ENCODE measurements at places on chromosomes 11 and 22.

GRCh38 chr11:26842478-26843282 lies 120.8 kb upstream of the SLC5A12 start:
- DNase-seq = no peak

DNA sequence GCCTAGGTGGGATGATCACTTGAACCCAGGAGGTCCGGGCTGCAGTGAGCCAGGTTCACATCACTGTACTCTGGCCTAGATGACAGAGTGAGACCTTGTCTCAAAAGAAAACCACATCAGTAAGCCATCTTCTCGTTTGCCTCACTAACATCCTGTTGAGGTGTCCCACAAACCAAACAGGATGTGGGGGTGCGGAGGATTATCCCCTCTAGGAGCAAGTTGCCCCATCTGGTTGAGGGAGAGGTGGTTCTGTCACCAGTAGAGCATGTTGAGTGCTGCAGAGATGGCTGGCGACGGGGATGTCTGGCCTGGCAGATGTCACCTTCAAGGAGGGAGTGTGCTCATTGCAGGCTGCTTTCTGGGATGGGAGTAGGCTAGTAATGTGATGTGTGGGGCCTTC lies 72.4 kb downstream of the ZNRF3 start:
- no peak for DNase-seq

DNA sequence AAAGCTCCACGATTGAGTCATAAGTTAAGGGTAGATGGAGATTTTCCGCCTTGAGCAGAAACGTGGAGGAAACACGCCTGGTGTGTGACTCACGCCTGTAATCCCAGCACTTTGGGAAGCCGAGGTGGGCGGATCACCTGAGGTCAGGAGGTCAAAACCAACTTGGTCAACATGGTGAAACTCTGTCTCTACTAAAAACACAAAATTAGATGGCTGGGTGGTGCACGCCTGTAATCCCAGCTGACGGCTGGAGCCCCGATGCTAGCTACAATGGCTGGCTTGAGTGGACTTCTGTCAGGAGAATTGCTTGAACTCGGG lies 17.3 kb upstream of the DGCR8 start:
- no peak for DNase-seq

DNA sequence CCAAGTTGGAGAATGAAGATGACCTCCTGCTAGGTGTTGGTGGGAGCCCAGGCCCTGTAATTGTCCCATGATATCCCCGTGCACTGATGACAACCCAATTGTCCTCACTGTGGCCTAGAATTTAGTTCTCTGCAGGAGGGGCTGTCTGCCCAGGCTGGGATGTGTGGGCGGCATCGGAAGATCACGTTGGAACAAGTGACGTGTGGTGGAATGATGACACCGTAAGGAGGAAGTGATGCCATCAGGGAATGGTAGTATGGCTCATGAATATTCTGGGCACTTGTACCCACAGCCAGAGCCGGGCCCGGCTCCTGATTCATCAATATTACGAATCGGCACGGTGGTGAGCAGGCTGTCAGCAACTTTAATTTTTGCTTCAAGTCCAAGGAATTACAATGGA lies 111.6 kb downstream of the MIAT start:
- DNase-seq = peak; percentile 17

DNA sequence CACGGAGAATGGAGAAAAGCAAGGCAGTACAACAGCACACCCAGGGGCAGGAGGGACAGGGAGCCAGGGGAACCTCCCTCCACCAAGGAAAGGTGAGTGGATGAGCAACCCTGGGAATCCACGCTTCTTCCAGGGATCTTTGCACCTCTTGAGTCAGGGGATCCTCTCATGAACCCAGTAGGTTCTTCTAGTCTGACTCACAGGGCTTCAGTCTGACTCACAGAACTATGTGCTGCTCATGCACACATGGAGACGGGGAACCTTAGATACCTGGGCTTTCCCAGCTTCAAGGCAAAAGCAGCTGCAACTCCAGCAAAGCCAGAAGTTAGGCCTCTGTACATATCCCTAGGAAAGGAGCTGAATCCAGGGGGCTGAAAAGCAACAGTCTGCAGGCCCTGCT lies 1021.4 kb upstream of the TENM4 start:
- no peak for DNase-seq

DNA sequence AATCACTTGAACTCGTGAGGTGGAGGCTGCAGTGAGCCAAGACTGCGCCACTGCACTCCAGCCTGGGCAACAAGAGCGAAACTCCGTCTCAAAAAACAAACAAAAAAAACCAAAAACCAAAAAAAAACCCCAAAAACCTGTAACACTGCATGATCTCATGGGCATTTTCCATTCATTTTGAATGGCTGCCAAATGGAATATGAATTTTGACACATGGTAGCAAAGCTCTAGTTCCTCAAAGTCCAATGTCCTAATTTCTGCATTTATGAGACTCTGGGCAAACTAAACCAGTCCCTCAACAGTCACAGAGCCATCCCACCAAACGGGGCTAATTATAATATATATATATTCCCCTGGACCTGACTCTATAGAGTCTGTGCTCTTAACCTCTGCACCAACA lies 61.8 kb downstream of the SGSM3 start:
- no peak for DNase-seq

DNA sequence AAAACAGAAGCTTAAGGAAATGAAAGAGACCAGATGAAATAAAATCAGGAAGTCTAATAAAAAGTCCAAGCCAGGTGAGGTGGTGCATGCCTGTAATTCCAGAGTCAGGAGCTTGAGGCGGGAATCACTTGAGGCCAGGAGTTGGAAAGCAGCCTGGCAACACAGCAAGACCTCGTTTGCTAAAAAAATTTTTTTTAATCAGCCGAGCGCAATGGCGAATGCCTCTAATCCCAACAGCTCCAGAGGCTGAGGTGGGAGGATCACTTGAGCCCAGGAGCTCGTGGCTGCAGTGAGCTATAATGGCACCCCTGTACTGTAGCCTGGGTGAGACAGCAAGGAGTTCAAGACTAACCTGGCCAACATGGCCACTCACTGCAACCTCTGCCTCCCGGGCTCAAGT lies 8.0 kb downstream of the RAB6A start:
- no peak for DNase-seq

- no peak for DNase-seq
Measured at GRCh38 chr11:75815345-75816168, 547 bp downstream of the UVRAG start.

GRCh38 chr22:28183078-28183860 lies 264.2 kb upstream of the PITPNB start:
- DNase-seq = no peak

- no peak for DNase-seq
Measured at GRCh38 chr22:47133061-47133969, 370.9 kb downstream of the TBC1D22A start.

- DNase-seq = no peak
Measured at GRCh38 chr11:55942785-55943392, 6.7 kb upstream of the OR5I1 start.

GRCh38 chr22:28783786-28784671 lies 11.5 kb downstream of the CCDC117 start:
- no peak for DNase-seq

GRCh38 chr11:15192005-15192556 lies 77.4 kb downstream of the INSC start:
- DNase-seq = no peak

DNA sequence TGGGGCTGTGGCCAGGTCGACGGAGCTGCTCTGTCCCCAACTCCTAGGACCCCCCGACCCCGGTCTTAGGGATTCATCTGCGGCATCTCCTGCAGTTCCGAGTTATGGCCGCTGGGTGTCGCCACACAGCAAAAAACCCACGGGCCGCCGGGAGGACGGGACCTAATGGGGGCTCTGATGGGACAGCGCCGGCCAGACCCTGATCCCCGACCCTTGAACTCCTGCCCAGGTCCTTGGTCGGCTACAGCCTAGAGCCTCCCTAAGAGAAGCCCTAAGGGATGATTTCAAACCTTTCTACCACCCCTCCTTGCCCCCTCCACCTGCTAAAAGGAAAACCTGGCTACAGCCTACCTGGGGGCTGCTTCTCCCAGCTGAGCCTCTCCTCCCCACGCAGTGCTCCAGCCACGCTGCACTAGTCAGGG lies 30.8 kb upstream of the LRRC10B start:
- no peak for DNase-seq

GRCh38 chr11:70901951-70902521 lies 350.3 kb downstream of the SHANK2 start:
- DNase-seq = no peak

DNA sequence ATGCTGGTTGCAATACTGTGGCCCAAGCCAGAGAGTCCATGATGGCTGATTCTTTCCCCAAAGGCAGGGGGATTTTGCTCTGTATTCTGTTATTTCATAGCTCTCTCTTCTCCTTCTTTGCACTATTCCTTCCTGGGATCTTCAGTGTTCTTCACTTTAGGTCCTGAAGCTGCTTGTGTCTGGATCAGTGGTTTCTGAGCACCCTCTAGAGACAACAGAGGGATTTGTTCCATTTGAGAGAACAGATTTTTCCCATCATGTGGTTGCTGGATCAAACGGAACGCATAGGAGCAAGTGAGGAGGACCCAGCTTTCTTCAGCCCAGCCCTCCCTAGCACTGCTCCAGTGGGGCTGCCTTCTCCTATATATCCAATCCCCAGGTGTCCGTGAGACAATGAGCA lies 68.7 kb upstream of the SYN3 start:
- DNase-seq = no peak

- DNase-seq = no peak
Measured at GRCh38 chr22:30821381-30821780, 126.7 kb downstream of the OSBP2 start.

- DNase-seq = no peak
Measured at GRCh38 chr11:60087239-60087638, 1.2 kb upstream of the MS4A2 start.

- no peak for DNase-seq
Measured at GRCh38 chr11:65078151-65078550, 5.7 kb downstream of the CDCA5 start.

- no peak for DNase-seq
Measured at GRCh38 chr22:37616201-37617083, 7.8 kb downstream of the GGA1 start.

- no peak for DNase-seq
Measured at GRCh38 chr22:48489551-48490499, 1337.8 kb downstream of the BRD1 start.

DNA sequence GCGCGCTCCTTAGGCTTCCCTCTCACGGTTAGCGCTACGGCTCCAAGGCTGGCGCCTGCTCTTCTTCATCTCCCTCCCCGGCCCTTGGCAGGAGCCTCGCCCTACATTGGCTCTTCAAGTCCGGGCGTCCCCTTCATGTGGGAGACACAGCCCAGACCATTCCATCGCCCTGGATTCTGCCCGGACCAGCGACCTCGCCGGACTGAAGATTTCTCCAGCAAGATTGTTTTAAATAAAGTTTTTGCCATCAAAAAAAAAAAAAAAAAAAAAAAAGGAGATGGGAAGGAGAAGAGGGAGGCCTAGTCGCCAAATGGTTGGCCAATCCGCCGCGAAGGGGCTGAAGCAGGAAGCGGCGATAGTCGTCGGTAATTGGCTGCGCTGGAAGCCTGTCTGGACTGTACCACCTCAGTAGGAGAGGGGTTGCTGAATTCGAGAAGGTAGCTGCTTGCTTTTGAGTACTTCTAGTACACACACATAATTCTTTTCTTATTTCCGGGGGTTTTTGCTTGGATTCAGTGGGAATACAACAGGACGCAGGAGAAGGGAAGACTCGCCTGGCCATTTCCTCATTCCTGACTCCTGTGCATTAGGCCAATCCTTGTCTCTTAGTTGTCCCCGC lies 688 bp upstream of the ZDHHC5 start:
- peak; percentile 97 for DNase-seq

- no peak for DNase-seq
Measured at GRCh38 chr11:45805305-45806071, 539 bp downstream of the SLC35C1 start.

- DNase-seq = no peak
Measured at GRCh38 chr11:130323452-130324450, 9.0 kb upstream of the ZBTB44 start.

GRCh38 chr11:71285111-71285510 lies 32.7 kb upstream of the SHANK2 start:
- no peak for DNase-seq

GRCh38 chr22:31980628-31981027 lies 36.3 kb downstream of the YWHAH start:
- DNase-seq = no peak

DNA sequence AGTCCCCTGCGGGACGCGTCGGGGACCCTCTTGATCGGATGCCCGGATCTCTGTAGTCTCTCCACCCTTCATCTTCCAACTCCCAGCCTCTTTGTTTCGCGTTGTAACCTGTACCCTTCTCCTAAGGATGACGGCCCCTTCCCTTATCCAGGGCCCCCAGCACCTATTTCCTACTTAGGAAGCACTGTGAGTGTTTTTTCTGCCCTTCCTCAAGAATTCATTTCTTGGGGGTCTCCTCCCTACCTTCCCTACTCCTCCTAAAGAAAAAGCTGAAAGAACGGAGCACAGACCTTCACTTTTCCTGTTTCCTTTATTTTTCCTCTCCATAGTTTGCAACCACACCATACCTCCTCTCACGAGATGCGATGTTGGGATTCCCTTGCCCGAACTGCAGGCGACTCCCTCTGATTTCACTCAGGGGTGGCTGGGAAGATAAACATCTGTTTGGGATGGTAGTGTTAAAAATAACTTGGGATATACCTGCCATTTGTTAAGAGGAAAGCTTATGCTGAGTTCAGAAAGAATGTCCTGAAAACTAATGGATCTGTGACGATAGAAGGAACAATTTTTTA lies 593 bp downstream of the FAM118B start:
- DNase-seq = no peak

DNA sequence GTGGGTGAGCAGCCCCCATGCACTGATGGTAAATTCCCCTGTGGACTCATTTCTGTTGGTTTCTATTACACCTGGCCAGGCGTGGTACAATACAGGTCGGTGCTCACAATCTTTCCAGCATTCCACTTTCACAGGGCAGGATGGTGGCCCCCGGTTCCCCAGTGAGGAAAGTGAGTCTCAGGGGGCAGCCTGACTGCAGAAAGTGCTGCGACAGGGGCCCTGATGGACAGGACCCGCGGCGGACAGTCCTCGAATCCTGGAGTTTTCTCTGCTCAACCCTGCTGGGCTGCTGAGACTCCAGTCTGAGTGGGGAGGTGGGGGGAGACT lies 3.1 kb upstream of the PGGHG start:
- DNase-seq = no peak

DNA sequence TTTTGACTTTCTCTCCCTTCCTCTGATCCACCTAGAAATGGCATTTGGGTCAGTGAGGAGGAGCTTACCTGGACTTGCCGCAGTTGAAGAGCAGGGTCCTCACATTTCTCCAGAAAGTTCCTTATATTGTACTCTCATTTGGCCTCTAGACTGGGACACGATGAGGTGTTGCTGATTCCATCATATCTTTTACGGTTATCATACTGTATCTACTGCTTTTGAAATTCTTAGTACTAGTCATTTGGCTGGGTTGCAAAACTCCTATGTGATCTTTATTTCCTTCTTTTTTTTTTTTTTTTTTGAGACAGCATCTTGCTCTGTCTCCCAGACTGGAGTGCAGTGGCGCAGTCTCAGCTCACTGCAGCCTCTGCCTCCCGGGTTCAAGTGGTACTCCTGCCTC lies 58.7 kb upstream of the FAM181B start:
- no peak for DNase-seq

GRCh38 chr11:117444256-117444655 lies 116.6 kb downstream of the CEP164 start:
- DNase-seq = no peak

GRCh38 chr22:45503816-45504372 lies 1.2 kb downstream of the FBLN1 start:
- no peak for DNase-seq

All from hypothalamus (tissue), 51 donors.